Stimulated activated CD4-positive, alpha-beta T cell treated with anti-CD3 and anti-CD28 coated beads, Interleukin-1b, Interleukin-23, amount 100 ng/mL, for 1 hour (primary cell): ENCODE measurements at places on chromosomes 2 and 18.

DNA sequence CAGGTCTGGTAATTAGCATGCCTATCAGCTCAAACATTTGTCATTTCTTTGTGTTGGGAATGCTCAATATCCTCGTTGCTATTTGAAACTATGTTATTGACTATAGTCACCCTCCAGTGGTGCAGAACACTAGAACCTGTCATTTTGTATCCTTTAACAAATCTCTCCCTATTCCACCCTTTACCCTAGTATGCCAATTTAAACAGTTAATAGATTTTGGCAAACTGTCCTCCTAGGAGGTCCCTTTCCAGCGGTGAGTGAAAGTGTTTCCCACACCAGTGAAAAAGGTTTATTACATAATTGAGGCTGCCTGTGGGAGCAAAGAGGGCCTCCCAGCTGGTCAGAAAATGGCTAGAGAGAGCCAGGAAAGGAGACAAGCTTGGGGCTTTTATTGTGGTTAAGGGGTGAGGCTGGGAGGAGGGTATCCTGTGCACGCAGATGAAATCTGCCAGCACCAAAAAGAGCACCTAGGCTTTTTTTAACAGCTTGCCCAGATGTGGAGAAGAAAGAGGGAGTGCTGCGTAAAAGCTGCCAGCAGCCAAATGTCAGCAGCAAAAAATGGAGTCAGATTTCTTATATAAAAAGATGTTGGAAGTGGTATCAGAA, 1.8 kb upstream of the DRC1 start:
- DNase-seq, result no peak

DNA sequence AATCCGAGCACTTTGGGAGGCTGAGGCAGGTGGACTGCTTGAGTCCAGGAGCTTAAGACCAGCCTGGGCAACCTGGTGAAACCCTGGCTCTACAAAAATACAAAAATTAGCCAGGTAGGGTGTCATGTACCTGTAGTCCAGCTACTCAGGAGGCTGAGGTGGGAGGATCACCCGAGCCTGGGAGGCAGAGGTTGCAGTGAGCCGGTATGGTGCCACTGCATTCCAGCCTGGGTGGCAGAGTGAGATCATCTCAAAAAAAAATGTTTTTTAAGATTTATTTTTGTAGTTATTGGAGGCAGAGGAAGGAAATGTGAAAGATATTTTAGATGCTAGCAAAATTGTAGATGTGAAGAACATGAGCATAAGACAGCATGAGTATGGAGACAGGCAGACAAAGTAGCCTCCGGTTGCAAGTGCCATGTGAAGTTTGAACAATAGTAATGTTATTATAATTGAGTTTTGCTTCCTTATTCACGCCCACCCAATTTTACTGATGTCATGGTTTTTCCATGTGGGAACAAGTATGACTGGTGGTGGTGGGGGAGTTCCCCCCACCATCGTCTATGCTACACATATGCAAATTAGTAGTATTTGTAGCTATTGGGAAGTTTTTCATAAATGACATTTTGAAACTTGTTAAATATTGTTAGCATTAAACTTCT, 18.0 kb downstream of the REL start:
- DNase-seq, result peak; percentile 9

- DNase-seq, result no peak
Measured at GRCh38 chr18:45829855-45830254, 4.4 kb downstream of the SIGLEC15 start.

GRCh38 chr2:188456114-188456909, 164.6 kb downstream of the GULP1 start:
- DNase-seq, result no peak

GRCh38 chr2:224085246-224085645, 46.2 kb upstream of the SERPINE2 start:
- no peak for DNase-seq

DNA sequence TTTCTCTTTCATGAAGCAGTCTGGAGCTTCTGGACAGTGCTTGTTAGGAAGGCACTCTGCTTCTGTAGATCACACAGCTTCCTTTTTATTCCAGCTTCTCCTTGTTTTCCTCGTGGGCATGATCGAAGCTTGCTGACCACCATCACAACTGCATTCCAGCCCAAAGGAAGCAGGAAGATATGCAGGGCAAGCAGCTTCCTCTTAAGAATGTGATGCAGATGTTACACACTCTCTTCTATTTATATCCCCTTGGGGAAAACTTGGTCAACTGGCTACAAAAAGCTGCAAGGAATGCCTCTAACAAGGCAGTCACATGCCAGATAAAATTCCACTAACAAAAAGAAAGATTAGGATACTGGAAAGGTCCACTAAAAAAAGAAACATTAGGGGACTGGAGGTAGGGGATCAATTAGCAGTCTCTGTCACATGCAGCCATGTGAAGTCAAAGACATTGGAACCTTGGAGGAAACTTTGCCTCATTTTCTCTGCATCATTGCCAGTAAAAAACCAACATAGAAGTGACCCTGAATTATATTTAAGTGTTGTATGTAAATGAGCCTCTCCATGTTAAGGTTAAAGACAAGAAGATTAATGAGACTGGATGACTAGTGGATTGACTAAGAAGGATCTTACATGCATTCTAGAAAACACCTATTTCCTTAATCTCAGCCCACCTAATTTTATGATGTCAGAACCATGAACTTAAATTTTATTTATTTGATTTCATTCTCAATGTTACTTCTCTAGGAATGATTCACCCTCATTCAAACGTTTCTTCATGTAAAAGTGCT, 98.3 kb downstream of the NAB1 start:
- DNase-seq, result no peak

- DNase-seq, result no peak
Measured at GRCh38 chr2:95539836-95540235, 52.0 kb upstream of the TRIM43 start.

DNA sequence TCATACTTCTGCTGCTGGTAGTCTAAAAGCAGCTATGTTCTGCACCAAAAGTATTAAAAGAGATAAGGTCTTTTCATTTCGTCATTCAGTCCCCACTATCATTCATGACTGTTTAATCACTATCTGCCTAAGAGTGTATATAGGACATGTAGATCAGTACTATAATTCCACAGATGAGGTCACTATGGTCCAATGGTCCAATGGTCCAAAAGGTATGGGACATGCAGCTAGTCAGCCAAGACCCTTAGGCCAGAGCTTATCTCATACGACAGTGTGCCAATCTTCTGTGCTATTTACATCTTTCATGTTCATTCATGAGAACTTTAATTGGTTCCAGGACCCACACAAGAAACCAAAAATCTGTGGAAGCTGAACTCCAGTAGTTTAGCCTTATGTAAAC, 42.6 kb upstream of the SDC1 start:
- DNase-seq, result no peak
